Suppressor macrophage treated with lipopolysaccharide for 4 hours (primary cell): ENCODE measurements at places on chromosomes 4 and X.
A peak's percentile ranks its signal among the peaks of the same experiment; 100 is the strongest.

DNA sequence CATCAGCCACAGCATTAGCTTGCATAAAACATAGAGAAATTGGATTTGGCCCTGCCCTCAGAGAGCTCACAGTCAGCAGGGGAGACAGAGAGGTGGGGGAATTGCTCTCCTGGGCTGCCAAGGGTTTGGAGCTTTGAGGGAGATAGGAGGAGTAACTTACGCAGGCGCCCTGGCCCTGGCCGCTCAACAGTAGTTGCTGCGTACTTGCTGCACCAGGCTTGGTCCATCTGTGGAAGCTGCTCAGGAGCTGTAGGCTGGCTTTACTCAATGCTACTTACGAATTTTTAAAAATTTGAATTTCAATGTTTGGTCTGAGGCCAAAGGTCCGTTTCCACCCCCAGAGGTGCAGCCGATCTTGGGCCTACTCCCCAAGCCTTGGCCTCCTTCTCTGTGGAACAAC is 83.3 kb downstream of the CPZ start:
- DNase-seq, result no peak

GRCh38 chr4:96175871-96176270 is 336.0 kb downstream of the PDHA2 start:
- no peak for DNase-seq

DNA sequence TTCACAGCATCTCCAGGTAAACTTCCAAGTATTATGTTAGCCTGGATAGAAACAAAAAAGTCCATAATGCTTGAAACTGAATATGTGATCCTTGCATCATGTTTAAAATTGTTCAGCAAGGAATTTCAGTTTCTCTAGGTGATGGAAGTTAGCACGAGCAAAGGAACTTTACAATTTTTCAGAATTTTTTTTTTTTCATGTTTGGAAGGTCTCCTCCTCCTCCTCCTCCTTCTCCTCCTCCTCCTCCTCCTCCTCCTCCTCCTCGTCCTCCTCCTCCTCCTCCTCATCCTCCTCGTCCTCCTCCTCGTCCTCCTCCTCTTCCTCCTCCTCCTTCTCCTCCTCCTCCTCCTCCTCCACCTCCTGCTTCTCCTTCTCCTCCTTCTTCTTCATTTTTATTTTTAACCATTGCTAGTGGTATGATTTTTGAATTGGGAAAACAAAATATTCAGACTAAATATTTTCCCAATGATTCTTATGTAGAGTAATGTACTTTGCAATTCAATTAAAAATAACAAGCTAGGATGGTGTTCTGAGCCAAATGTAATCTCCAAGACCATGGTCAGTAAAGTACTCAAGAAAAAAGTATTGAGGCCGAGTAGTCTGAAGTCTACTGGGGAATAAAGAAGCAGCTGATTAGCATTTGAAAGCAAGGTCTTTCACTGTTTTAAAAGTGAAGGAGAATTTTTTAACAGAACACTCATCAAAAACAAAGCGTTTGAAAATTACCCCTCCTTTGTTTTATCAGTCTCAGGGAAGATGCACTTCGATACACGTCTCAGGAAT is 420.9 kb upstream of the ATOH1 start:
- no peak for DNase-seq

GRCh38 chr4:23412701-23413100 is 477.1 kb downstream of the PPARGC1A start:
- no peak for DNase-seq

- no peak for DNase-seq
Observed at GRCh38 chrX:150700107-150700506, 6.9 kb downstream of the MTMR1 start.

DNA sequence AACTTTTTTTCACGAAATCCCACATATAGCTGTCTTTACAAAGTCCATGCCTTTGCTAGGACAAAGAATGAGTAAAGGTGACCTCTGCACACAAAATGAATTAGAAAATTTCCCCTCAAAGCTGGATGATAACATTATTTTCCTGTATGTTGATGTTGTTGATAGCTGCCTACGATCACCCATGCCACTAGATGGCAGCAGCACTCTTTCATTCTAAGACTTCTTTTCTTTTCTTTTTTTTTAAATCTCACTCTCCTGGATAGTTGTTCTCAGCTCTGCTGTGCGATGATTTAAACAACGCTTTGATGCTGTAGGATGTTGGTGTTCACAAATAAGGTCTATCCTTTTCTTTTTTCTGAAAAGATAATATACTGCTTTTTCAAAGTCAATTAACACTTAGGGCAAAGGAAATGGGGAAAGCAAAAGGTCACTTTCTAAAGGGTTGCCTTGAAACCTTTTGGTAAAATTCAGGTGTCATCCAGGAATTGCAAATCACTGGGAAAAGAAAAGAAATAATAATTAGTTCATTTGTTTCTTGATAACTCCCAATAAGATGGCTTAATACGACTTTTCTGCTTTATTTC is 266.8 kb downstream of the C4orf33 start:
- DNase-seq, result peak; percentile 77

DNA sequence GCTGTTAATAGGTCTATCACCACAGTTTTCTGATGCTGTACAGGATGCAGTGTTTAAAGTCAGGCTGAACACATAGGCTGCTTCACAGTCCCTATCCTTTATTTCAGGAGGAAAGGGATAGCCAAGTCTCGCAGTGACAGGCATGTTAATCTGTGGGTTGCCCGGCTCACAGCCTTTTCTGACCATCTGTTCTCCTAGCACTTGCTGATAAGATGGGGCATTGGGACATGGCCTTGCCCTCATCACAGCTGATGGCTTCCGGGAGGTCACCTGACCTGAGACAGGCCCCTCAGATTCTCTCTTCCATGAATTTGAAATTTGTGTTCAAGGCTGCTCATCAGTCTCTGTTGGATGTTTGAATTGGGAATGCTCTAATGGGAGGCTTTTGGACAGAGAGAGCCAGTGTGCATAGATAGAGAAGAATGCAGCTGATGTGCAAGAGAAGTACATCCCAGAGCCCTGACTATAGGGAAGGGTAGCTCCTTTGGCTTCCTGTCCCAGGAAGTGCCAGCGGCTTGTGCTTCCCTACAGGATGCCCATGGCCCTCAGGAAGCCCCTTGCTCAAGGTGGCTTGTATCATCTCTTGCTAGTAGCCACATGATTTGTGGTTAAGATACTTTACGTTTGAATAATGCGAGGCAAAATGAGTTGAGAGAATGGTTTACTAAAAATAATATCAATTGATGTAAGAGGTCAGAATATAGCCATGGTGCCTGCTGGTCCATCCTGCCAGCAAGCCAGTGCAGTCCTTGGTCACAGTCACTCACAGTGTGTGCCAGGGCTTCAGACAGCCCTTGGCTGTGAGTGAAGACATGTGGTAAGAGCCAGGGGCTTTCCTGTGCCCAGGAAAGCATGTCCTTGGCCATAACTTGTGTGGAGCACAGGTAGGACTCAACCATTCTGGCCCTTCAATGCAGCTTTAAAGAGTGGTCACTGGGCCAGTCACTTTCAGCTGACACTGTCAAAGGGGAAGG is 88.6 kb downstream of the TSPAN7 start:
- DNase-seq, result no peak
